Anterior cingulate cortex (tissue), 58 donors: ENCODE measurements at places on chromosomes 3 and 15.

DNA sequence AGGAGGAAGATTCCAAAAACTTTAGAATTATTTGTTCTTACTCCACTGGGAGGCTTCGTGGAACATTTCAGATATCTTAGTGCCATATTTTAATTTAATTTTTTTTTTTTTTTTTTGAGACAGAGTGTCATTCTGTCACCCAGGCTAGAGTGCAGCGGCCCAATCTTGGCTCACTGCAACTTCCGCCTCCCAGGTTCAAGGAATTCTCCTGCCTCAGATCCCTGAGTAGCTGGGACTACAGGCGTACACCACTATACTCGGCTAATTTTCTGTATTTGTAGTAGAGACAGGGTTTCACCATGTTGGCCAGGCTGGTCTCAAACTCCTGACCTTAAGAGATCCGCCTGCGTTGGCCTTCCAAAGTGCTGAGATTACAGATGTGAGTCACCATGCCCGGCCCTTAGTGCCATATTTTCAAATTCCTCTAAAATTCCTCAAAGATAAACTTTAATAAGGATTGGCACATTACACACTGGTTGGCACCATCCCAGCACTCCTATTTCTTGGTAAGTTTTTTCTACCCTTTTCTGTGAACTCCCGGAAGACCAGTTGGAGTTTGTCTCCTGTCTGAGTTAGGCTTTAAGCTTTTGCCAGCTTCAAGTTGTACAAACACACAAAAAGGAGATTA lies 693.7 kb downstream of the MCTP2 start:
- DNase-seq: no peak

DNA sequence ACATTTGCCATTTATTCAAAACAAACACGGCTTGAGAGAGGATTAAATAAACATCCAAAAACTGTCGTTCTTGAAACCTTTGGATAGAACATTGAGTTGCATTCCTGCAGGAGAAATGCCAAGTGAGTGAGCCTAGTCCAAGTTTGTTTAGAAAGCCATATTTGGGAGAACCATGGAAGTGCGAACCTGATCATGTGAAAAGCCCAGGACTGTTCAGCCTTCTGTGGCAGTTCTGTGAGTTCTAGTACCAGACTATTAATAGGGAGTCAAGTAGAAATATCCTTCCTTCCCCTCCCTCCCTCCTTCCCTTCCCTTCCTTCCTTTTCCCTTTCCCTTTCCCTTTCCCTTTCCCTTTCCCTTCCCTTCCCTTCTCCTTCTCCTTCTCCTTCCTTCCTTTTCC lies 470.4 kb downstream of the LPP start:
- no peak for DNase-seq

GRCh38 chr3:123279121-123279520 lies 77.4 kb downstream of the SEC22A start:
- DNase-seq: no peak

DNA sequence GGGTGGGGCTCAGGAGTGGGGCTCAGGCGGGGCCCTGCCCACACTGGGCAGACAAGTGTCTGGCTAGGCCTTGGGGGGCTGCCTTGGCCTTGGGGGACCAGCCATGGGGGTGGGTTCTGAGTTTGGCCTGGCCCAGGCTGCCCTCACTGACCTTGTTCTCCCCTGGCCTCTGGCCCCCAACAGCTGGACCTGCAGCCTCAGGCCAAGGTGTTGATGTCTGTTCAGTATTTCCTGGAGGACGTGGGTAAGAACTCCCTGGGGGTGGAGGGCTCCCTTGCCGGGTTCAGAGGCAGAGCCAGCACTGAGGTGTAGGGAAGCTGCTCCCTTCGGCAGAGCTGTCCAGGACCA lies 20.0 kb downstream of the PRKCD start:
- no peak for DNase-seq

- DNase-seq: no peak
These were observed 120.5 kb upstream of the PROK2 start for GRCh38 chr3:71905426-71905825.

DNA sequence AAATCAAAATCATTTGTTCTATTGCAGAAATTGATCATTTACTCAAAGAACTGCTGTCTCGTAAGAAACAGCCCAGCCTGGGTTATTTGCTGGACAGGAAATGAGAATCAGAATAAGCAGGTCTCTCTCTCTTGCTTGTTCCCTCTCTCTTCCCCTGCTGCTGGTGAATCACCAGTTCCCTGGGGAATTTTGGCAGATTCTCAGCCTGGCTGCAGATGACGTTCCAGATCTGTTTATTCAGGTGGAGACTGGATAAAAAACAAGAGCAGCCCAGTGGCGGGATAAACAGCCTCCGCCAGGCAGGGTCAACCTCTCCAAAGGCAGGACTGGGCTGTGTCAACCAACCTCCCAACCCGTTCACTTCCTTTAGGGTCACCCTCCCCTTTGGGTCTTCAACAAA lies 72.1 kb downstream of the LRIG1 start:
- DNase-seq: no peak

DNA sequence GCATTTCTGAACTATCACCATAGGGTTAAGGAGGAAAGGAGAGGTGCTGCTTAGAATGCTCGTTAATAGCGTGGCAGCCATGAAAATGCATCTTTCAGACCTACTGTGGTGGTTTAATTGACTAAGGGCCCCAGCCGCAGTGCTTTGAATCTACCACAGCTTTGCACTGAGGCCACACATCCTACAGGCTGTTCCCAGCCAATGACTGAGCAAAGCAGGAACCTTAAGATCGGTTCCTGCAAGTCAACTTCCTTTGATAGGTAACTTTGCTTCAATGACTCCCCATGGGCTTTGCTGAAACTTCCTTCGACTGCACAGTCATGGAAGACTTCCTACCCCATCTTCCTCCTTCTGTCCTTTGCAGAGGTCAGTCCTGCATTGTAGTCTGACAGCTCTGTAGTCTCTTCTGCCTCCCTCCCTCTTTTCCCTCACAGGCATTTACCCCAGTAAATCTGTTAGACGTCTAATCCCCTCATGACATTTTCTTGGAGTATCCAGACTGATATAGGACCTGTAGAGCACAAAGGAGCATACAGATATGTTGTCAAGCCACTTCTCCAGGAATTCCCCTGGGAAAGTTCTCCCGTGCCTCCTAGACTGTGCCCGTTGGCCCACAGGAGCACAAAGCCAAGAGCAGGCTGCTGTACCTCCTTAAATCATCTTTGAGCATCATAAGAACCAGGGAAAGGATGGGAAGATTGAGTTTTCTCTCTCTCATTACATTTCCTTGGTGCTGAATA lies 2.6 kb upstream of the BCL2A1 start:
- DNase-seq: no peak

DNA sequence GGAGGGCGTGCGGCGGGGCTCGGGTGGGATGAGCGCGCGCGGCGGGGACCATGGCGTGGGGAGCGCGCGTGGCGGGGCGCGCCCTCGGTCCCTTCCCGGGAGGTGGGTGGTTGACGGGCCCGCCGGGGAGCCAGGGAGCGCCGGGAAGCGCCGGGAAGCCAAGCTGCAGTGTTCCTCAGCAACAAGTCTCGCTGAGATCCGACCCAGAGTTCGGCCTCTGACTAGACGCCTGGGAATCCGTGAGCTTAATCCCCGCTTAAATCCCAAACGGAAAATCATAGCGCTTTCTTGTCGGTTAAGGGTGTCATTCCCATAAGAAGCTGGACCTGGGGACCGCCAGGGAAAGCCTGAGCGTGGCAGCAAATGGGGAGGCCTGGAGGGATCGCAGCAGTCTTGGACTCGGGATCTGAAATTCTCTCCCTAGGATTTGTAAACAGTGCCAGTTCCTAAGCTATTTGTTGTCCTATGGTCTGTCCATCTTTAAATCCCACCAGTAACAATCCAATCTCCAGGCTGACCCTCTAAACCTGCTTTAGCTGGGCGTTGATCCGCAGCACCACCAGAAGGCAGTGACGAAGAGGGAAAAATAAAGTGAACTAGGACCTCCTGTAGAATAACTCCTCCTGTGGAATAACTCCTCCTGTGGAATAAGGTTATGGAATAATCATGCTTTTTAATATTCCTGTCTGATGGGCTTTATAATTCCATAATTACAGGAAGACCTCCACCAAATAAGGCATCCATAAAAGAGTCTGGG lies 570 bp upstream of the NEDD4 start:
- DNase-seq: no peak

GRCh38 chr15:63530752-63531299 lies 26.4 kb downstream of the USP3 start:
- no peak for DNase-seq

DNA sequence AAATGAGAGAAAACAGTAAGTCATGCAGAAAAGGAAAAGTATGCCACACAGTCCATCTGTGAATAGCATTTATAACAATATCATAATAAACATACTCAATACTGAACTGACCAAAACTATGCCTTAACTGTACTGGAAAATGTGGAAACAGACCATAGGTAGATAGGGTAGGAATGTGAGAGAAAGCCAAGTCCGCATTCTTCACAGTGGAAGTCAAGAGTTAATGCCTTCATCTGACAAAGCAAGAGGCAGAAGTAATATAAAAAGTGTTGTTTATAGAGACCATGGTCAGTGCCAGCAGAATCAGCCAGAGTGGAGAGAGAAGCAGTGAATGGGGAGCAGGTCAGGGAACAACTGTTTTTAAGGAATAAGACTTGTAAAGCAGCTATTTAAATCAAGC lies 52.3 kb downstream of the KBTBD12 start:
- no peak for DNase-seq

- no peak for DNase-seq
These were observed 127.2 kb downstream of the EPHA3 start for GRCh38 chr3:89234620-89235019.

GRCh38 chr15:42057799-42058646 lies 36.3 kb downstream of the PLA2G4D start:
- no peak for DNase-seq

- DNase-seq: no peak
These were observed 172.4 kb downstream of the CHST2 start for GRCh38 chr3:143291836-143292447.

DNA sequence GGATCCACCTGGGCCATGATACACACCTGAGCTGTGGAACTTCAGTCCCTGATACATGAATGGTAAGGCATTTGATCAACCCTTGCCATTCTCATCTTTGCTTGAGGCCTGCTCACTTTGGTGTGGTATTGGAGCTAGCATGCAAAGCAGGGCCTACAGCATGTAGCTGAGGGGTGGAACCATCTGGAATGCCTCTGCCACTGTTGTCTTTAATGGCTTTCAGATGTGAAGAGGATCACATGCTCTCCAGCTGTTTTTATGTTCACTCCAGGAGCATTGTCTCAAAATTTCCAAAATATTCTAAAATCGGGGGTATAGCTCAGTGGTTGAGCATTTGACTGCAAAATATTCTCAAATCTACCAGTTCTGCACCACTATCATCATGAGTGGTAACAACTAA lies 64.4 kb upstream of the PHLDB2 start:
- no peak for DNase-seq
